NCI-H748 treated with DMSO at 0.1 percent for 48 hours (cell line): ENCODE measurements at places on chromosomes 3 and 15.

GRCh38 chr3:134846911-134847317, 51.9 kb downstream of the EPHB1 start:
- DNase-seq = no peak

GRCh38 chr3:143595456-143596077, 252.7 kb downstream of the SLC9A9 start:
- no peak for DNase-seq

GRCh38 chr3:134325061-134325705, 49.1 kb downstream of the AMOTL2 start:
- no peak for DNase-seq

- DNase-seq = no peak
Observed at GRCh38 chr3:64588380-64588779, 99.4 kb downstream of the ADAMTS9 start.

GRCh38 chr3:76615719-76616118, 424.2 kb upstream of the ROBO2 start:
- DNase-seq = no peak

- DNase-seq = no peak
Observed at GRCh38 chr15:74123131-74123429, 7.3 kb upstream of the ISLR2 start.

- DNase-seq = no peak
Observed at GRCh38 chr3:23550402-23550801, 255.4 kb upstream of the UBE2E1 start.

DNA sequence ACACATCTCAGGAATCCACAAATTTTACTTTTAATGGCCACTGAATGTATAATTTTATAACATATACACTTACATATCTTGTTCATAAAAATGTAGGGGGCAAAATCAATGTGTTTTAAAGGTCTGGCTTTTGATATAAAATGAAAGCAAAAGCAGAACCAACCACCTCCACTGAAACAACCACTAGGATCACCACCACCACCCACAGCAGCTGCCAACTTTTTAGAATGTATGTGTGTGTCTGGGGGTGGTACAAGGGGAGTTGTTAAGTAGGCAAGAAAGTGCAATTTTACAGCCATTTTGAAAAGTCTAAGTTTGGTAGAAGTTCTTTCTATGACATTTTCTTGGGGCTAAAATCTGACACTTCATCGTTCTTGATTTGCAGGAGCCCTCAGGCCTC, 44.0 kb downstream of the OTOL1 start:
- DNase-seq = no peak

GRCh38 chr15:84856731-84857417, 27.6 kb upstream of the SLC28A1 start:
- DNase-seq = no peak

GRCh38 chr15:91860498-91860897, 7.0 kb downstream of the SLCO3A1 start:
- no peak for DNase-seq

- DNase-seq = no peak
Observed at GRCh38 chr3:23654571-23654970, 151.2 kb upstream of the UBE2E1 start.

- no peak for DNase-seq
Observed at GRCh38 chr3:78312851-78313250, 1273.0 kb downstream of the ROBO2 start.
